ENCODE measurements at places on chromosomes 1 and 21.

GRCh38 chr1:192861860-192862259, 53.0 kb downstream of the RGS2 start:
- DNase-seq: no peak

- no peak for DNase-seq
Observed at GRCh38 chr1:240031414-240031813, 60.3 kb upstream of the FMN2 start.

- DNase-seq: no peak
Observed at GRCh38 chr1:107450899-107451664, 310.2 kb downstream of the NTNG1 start.

DNA sequence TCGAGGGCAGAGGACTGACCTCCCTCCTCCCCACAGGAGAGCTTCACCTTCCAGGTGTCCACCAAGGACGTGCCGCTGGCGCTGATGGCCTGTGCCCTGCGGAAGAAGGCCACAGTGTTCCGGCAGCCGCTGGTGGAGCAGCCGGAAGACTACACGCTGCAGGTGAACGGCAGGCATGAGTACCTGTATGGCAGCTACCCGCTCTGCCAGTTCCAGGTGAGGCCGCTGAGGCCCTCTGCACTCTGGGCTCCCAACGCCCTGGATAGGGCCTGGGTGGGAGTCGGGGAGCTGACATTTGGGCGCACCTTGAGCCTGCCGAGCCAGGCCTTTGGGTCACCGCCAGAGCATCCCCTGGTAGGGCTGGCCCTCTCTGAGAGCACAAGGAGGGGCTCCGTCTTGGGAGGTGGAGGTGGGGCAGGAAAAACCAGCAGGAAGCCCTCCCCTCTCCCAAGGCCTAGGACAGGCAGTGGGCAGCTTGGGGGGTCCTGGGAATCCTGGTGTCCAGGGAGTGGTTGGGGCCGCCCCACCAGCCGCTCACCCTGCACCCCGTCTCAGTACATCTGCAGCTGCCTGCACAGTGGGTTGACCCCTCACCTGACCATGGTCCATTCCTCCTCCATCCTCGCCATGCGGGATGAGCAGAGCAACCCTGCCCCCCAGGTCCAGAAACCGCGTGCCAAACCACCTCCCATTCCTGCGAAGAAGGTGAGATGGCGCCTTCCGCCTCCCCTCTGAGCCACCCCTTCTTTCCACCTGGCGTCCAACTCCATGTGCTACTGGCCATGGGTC, 65.1 kb downstream of the PIK3CD start:
- no peak for DNase-seq

- DNase-seq: no peak
Observed at GRCh38 chr1:228180959-228181644, 15.5 kb downstream of the IBA57 start.

DNA sequence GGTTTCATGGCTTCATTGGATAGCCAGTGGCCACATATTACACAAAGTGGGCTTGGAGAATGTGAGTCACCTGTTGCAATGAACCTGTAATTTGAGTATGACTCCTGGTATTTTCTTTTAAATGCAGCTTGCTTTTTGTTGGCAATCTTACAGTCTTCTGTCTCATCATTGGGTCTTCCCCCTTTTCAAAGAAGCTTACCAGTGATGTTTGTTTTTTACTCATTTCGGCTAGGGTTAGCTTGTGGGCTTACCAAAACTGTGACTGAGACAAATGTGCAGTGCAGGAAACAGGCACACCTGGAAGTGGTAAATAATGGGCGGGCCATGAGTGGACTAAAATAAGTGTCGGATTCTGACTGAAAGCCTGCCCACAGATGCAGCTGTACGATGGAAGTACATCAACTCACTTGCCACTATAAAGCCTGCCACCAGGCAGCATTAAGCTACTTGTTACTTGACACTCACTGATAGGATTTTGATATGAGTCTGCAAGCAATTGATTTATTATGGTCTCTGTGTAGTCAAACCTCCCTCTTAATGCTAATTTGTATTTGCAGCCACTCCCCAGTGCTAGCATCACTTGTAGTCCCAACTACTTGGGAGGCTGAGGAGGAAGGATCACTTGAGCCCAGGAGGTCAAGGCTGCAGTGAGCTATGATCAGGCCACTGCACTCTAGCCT, 4.2 kb downstream of the HHAT start:
- DNase-seq: no peak

DNA sequence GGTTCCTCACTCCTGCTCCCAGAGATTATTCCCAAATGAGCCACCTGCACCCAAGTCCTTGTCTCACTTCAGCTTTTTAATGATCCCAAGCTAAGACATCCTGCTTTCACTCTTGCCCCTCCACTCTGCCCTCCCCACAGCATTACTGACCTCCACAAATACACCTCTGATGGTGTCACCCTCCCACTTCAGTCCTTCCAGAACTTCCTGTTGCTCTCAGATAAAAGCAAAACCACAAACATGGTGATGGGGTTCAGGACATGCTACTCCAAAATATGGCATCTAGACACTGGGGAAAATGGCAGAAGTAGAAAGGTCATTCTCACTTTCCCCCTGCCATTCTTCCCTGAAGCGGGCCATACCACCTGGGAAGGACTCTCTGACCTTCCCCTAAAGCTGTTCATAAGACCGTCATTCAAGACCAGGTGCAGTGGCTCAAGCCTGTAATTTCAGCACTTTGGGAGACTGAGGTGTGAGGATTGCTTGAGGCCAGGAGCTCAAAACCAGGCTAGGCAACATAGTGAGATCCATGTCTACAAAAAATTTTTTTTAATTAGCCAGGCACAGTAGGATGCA, 65.8 kb upstream of the KLHDC7A start:
- DNase-seq: no peak

Measured in activated T-cell treated with anti-CD3 and anti-CD28 coated beads for 1 hour (primary cell).